Fibroblast of skin of left biceps (primary cell): ENCODE measurements at places on chromosomes 5 and 9.

- no peak for DNase-seq
Observed at GRCh38 chr9:86488794-86489193, 134.6 kb upstream of the TUT7 start.

GRCh38 chr5:52694648-52695047 lies 93.1 kb upstream of the ITGA1 start:
- no peak for DNase-seq

- DNase-seq = no peak
Observed at GRCh38 chr9:135249191-135249590, 161.7 kb downstream of the OLFM1 start.

DNA sequence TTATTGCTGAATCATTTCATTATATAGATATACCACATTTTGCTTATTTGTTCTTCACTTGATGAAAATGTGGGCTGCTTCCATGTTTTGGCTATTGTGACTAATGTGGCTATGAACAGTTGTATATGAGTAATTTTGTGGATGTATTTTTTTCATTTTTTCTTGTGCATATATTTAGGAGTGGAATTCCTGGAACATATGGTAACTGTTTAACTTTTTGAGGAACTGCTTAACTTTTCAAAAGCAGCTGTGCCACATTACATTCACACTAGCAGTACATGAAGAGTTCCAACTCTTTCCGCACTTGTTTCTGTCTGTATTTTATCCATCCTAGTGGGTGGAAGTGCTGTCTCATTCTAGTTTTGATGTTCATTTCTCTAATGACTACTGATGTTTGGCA lies 67.8 kb downstream of the JAK2 start:
- DNase-seq = peak; percentile 36

GRCh38 chr9:131622523-131622922 lies 77.2 kb downstream of the PRRT1B start:
- DNase-seq = no peak
